ENCODE measurements at places on chromosomes 12 and 14. TPM values are rescaled to one million over a fixed set of nuclear protein-coding genes. Genes with fewer than 3 reads are reported as not detected.

CMA1 gene
- not detected for total RNA-seq

SAMD15 gene
- total RNA-seq = 0.35 TPM

RAD9B gene
- total RNA-seq = 0.49 TPM

GPX2 gene
- total RNA-seq = 21.2 TPM
